ENCODE measurements at places on chromosomes 4 and X.

DNA sequence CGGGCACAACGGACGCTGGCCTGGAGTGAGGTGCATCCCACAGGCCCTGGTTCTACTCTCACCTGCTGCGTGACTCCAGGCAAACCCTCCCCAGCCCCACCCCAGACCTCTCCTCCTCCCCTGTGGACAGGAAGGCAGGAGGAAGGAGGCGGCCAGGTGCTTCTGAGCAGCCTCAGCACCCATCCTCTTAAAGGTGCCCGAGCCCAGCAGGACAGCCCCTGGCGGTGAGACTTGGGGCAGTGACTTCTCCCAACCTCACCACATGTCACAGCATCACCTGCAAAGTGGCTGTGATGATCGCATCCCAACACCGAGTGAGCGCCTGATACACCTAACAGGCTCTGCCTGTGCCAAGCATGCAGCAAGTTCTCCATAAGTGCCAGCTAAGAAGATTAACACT lies 17.1 kb upstream of the MAN2B2 start:
- DNase-seq, result no peak

- DNase-seq, result no peak
Measured at GRCh38 chrX:35743331-35743730, 54.8 kb upstream of the MAGEB16 start.

- no peak for DNase-seq
Measured at GRCh38 chr4:142846729-142847596, 862 bp upstream of the INPP4B start.

DNA sequence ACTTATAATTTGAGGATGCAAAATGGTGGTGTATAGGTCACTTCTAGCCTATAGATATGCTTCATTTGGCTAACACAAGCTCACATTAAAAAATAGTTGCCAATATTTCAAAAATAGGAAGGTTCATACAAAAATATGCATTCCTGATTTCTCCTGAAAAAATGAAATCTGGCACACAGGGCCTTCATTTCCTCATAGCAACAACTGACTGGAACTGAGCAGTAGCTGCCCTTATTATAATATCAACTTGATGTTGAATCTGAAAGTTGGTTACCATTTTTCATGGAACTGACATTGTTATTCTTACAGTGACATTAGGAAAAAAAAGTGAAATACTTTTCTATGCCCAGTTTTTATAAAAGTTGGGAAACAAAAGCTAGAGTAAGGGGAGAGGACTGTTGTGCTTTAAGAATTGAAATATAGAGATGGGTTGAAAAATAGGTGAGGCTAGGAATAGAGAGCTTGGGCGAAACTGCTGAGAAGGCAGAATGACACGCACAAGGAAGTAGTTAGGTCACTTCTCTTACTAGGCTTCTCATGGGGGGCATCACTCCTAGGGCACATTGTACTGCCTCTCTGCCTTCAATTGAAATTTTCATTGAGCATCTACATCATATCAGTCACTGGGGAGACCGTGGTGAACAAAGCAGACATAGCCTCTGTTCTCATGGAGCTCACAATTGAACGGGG lies 43.1 kb upstream of the C1GALT1C1 start:
- DNase-seq, result no peak

DNA sequence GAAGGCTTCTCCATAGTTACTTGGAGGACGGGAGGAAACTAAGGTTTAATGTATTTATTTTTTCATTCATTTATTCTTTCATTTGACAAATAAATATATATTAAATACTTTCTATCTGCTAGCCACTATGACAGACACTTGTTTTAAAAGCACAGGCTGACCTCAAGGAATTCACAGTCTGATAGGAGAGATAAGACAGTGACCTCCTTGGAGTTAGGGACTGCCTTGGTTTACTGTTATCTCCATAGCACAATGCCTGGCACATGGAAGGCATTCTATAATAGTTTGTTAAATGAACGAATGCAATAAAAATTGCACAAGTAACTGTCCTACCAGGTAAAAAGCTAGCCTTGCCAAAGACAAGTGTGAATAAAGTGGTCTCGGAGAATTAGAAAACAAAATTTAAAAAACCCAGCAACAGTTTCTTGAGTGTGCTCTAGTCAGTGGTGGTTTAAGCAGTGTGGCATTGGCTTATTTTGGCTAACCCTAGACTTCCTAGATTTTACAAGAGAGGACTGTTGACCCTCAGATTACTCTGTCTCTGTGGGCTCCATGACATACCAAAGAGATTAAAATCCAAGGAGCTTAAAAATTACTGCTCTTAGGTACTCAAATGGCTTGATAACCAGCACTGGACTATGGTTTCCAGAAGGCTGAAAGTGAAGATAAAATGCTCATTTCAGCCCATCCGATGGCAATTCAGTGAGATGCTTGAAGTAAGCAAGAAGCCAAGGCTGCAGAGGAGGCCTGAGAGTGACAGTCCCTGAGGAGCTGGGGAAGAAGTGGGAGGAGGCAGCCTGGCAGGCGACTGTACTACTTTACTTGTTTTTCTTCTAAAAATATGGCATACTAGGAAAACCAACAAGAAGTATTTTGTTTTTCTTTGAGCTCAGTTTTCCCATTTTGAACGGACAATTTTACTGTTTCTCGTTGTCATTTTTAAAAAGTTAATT lies 9.6 kb downstream of the AFP start:
- DNase-seq, result no peak

GRCh38 chr4:160864253-160864652 lies 1299.5 kb downstream of the FSTL5 start:
- DNase-seq, result no peak

DNA sequence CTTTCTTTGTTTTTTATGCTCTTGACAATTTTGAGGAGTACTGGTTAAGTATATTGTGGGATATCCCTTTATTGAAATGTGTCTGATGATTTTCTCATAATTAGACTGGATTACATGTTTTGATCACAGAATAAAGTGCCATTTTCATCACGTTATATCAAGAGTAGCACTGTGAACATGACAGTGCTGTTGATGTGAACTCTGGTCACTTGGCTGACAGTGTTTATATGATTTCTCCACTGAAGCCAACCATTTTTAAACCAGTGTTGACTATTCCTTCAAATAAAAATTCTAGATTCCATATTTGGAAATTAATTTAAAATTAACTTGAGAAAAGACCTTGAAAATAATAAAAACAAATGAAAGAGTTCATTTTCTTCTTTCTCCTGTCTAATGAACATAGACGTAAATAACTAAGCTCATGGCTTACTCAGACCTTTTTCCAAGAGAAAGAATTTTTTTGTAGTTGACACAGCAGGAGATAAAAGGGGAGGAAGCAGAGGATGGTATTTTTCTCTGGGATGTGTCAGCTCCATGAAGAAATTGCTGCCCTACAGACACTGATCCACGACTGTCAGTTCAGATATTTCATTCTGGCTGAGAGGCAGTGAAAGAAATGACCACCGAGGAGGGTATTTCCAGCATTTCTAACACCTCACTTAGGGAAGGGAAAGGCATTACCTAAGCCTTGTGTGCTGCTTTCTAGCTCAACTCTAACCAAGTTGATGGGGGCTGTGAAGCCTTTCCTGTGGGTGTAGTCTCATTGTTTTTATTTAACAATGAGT lies 150.9 kb upstream of the ANK2 start:
- DNase-seq, result no peak
